A549 treated with ZK216348 at 1 μM for 4 hours (cell line): ENCODE measurements at places on chromosomes 6 and 20. TPM values are rescaled to one million over a fixed set of nuclear protein-coding genes. Genes with fewer than 3 reads are reported as not detected.

DUSP15 gene
- total RNA-seq = 0.62 to 1.3 TPM (median 0.90 TPM) in 5 replicates

PBOV1 gene
- not detected in 5 replicates for total RNA-seq

NKAIN4 gene
- 4.6 to 8.9 TPM (median 5.2 TPM) in 5 replicates for total RNA-seq

CTAGE9 gene
- total RNA-seq = not detected in 5 replicates

MEP1A gene
- not detected in 5 replicates for total RNA-seq

POM121L2 gene
- total RNA-seq = not detected in 5 replicates

FNDC1 gene
- 0.05 to 0.13 TPM (median 0.08 TPM) in 4 of 5 replicates, not detected in the other for total RNA-seq

CALHM4 gene
- not detected in 5 replicates for total RNA-seq

BIRC7 gene
- 0.99 to 3.7 TPM (median 2.6 TPM) in 5 replicates for total RNA-seq

NKAIN2 gene
- total RNA-seq = not detected in 5 replicates

MLIP gene
- not detected in 5 replicates for total RNA-seq

TCF15 gene
- not detected in 5 replicates for total RNA-seq

RAET1G gene
- total RNA-seq = 7.7 to 10.6 TPM (median 9.8 TPM) in 5 replicates

ZNF133 gene
- 9.7 to 12.0 TPM (median 10.9 TPM) in 5 replicates for total RNA-seq

L3MBTL3 gene
- 1.8 to 3.9 TPM (median 3.1 TPM) in 5 replicates for total RNA-seq

BCAS1 gene
- total RNA-seq = 0.39 to 1.0 TPM (median 0.53 TPM) in 5 replicates

ARMH2 gene
- total RNA-seq = not detected in 5 replicates

ECT2L gene
- not detected in 5 replicates for total RNA-seq

TFAP2C gene
- 14.4 to 16.9 TPM (median 15.0 TPM) in 5 replicates for total RNA-seq

SLC17A2 gene
- total RNA-seq = not detected in 5 replicates

LTB gene
- total RNA-seq = 0.21 to 0.76 TPM (median 0.45 TPM) in 4 of 5 replicates, not detected in the other

SLC32A1 gene
- total RNA-seq = not detected in 5 replicates

HSPA1L gene
- 1.4 to 2.2 TPM (median 1.9 TPM) in 5 replicates for total RNA-seq

NUP153 gene
- 26.0 to 33.7 TPM (median 28.8 TPM) in 5 replicates for total RNA-seq

CGA gene
- 0.16 to 0.25 TPM in 2 of 5 replicates, not detected in the others for total RNA-seq

IL22RA2 gene
- total RNA-seq = not detected in 5 replicates

ARMC12 gene
- 0.22 to 0.96 TPM (median 0.40 TPM) in 4 of 5 replicates, not detected in the other for total RNA-seq

PLEKHG1 gene
- total RNA-seq = 0.34 to 1.0 TPM (median 0.43 TPM) in 5 replicates

OOEP gene
- total RNA-seq = not detected in 5 replicates

PRICKLE4 gene
- 0.70 to 1.6 TPM (median 1.1 TPM) in 4 of 5 replicates, not detected in the other for total RNA-seq

LZTS3 gene
- total RNA-seq = 2.5 to 5.2 TPM (median 4.0 TPM) in 5 replicates

TCF21 gene
- 0.05 TPM in 1 of 5 replicates, not detected in the others for total RNA-seq

GJA1 gene
- 47.2 to 79.8 TPM (median 68.1 TPM) in 5 replicates for total RNA-seq

COL9A1 gene
- total RNA-seq = 0.19 TPM in 1 of 5 replicates, not detected in the others

FAM217A gene
- not detected in 5 replicates for total RNA-seq

SNPH gene
- total RNA-seq = 2.4 to 5.1 TPM (median 4.4 TPM) in 5 replicates

SOX18 gene
- total RNA-seq = 1.4 to 3.4 TPM (median 2.6 TPM) in 5 replicates

PDE10A gene
- total RNA-seq = 27.5 to 33.7 TPM (median 30.1 TPM) in 5 replicates

SLC22A16 gene
- total RNA-seq = not detected in 5 replicates

IER3 gene
- 65.0 to 118 TPM (median 104 TPM) in 5 replicates for total RNA-seq

TBCC gene
- total RNA-seq = 15.4 to 16.7 TPM (median 16.1 TPM) in 5 replicates

TREML1 gene
- total RNA-seq = not detected in 5 replicates

SIRPB2 gene
- 0.05 TPM in 1 of 5 replicates, not detected in the others for total RNA-seq

RSPO3 gene
- total RNA-seq = 74.6 to 135 TPM (median 86.5 TPM) in 5 replicates

NNAT gene
- not detected in 5 replicates for total RNA-seq
